ENCODE measurements at places on chromosomes 3 and 15. TPM values are rescaled to one million over a fixed set of nuclear protein-coding genes. Genes with fewer than 3 reads are reported as not detected.

DNA sequence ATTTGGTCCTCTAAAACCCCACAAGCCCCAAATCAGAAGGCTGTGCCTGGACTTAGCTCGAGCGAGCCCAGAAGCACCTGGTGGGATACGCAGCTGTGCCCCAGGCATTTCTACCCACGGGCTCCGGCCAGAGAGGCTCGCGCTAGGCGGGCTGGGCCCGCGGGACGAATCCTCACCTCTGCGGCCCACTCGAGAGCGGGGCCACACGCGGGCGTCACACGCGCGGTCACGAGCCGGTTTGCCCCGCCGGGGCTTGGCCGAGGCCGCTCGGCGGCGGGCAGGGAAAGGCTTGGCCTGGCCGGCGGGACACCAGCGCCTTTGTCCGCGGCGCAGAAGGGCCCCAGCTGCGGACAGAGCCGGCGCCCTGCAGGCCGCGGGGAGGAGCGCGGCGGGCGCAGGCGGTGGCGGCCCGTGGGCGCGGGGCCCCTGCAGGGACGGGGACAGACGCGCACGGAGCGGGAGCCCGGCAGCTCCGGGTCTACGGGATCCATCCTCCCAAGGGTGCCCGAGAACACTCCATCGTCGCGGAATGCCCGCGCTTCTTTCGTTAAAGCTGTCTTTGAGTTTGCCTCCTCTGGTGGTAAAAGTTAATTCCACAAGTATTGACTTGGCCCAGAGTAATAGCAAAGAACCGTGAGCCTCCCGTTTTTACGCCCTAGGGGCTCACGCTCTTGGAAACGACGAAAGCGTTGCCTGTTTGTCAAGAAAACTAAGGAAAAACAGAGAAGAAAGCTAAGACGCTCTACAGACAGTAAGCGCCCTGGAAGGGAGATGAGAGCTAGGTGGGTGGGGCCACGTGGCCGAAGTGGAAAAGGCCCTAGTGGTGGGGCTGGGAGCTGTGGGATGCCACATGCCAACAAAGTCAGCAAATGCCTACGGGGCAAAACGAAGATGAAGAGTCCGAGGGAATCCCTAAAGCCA, 26.4 kb downstream of the TYRO3 start:
- no peaks in the 10 kb centered on the region for H3K36me3 ChIP-seq
- peak overlapping the region; percentile 43 for H3K4me3 ChIP-seq
- H3K27ac ChIP-seq, result peak overlapping the region; percentile 50

DNA sequence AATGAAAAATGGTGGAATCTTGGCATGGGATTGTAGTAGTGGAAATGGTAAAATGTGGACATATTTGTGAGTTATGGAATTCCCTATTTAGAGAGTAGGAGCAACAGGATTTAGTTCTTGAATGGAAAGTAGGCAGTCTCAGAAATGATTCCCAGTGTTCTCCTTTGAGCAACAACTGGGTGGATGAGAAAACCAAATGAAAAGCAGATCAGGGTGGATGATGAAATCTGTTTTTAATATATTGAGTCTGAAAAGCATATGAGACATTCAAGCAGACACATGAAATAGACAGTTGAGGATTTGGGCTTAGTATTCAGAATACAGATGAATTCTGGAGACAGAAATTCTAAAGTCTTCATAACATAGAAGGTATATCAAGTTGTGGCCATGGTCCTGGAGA, 451.3 kb downstream of the LPP start:
- DNase-seq, result no peak
- no peaks in the 10 kb centered on the region for H3K4me1 ChIP-seq
- H3K36me3 ChIP-seq, result peaks cover 10% of the 10 kb centered on the region
- no peak overlapping the region for H3K27ac ChIP-seq
- H3K4me3 ChIP-seq, result no peak overlapping the region

- H3K27ac ChIP-seq, result no peak overlapping the region
- H3K4me3 ChIP-seq, result no peak overlapping the region
- no peaks in the 10 kb centered on the region for H3K27me3 ChIP-seq
- H3K4me1 ChIP-seq, result peaks cover 12% of the 10 kb centered on the region
Measured at GRCh38 chr3:122973893-122974615, 53.5 kb downstream of the SEMA5B start.

- no peak overlapping the region for H3K4me3 ChIP-seq
- H3K27ac ChIP-seq, result no peak overlapping the region
- no peaks in the 10 kb centered on the region for H3K4me1 ChIP-seq
Measured at GRCh38 chr15:59549301-59550185, 62.0 kb upstream of the GCNT3 start.

DNA sequence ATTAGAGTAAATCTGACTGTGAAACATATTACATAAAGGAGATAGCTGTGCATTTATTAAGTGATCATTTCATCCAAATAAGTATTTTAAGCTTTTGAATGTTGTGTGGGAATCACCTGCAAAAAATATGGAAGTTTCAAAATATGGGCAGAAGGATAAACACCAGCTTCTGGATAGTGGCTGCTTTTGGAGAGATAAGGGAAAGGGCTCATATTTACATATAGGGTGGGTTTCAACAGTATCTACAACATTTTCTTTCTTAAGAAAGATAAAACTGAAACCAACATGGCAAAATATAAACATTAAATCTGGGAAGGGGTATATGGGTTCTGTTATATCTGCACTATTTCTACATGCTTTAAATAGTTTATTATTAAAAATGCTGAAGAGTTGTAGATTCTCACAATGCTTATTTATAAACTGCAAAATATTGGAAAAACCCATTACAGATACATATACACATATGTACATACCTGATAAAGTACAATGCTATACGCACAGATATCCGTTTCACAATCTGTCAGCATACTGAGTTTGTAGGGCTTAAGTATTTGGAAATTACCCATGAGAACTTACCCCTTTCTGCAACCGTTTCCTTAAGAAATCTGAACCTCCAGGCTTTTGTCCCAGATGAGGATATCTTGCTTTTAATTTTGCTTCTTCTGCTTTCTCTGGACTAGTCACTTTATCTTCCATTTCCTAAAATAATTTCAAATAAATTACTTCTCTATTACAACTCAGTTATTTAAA, 12.1 kb downstream of the ARPP19 start:
- H3K4me1 ChIP-seq, result no peaks in the 10 kb centered on the region
- DNase-seq, result no peak
- no peaks in the 10 kb centered on the region for H3K27me3 ChIP-seq
- H3K27ac ChIP-seq, result no peak overlapping the region
- H3K36me3 ChIP-seq, result no peaks in the 10 kb centered on the region

DNA sequence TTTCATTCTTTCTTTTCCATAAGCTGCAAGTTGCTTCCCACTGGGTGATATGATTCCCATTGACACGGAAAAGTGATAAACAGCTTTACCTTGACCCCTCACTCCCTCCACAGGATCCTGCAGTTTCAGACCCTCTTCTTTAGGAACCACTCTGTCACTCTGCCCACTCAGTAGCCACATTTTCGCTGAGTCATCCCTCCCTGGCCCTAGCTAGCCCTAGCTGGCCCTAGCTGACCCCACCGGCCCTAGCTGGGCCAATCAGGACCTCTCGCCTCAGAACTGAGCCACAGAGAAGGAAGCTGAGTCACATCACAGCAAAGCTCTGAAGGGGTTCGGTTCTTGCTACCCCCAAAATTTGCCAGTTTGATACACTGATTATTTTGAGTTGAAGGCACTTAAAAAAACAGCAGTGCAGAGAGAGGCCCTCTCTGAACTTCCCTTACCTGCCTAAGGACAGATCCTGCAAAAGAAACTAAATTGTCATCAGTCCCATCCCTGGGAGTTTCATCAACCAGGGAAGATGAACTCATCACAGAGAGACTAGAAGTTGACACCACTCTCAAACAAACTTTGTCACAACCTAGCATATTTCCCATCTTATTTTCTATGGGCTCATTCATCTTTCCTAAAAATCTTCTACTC, 233.5 kb upstream of the PROK2 start:
- H3K27me3 ChIP-seq, result no peaks in the 10 kb centered on the region
- H3K36me3 ChIP-seq, result no peaks in the 10 kb centered on the region
- DNase-seq, result no peak
- H3K27ac ChIP-seq, result no peak overlapping the region
- H3K4me3 ChIP-seq, result no peak overlapping the region
- H3K4me1 ChIP-seq, result no peaks in the 10 kb centered on the region

GRCh38 chr3:138817695-138818094, 17.0 kb downstream of the PIK3CB start:
- no peaks in the 10 kb centered on the region for H3K27me3 ChIP-seq
- no peak overlapping the region for H3K4me3 ChIP-seq
- no peak overlapping the region for H3K27ac ChIP-seq
- H3K4me1 ChIP-seq, result no peaks in the 10 kb centered on the region
- no peak for DNase-seq

DNA sequence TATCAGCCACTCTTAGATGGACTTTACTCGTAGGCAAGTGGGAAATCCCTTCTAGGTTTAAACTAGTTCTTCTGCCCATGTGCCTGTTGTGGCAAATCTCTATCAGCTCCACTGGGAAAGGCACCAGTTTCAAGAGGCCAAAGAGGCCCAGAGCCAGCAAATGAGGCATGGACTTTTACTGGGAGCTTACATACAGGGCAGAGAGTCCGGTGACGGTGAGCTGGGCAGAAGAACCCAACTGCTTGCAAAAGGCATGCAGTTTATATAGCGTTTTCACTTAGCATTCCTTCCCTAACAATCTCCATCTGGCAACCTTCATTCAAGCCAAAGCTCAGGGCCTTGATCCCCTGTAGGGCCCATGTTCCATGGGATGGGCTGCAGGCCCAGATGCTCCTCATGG, 93.0 kb upstream of the C3orf80 start:
- H3K36me3 ChIP-seq, result no peaks in the 10 kb centered on the region
- H3K4me3 ChIP-seq, result no peak overlapping the region
- H3K27me3 ChIP-seq, result no peaks in the 10 kb centered on the region
- no peaks in the 10 kb centered on the region for H3K4me1 ChIP-seq
- no peak overlapping the region for H3K27ac ChIP-seq
- no peak for DNase-seq

DNA sequence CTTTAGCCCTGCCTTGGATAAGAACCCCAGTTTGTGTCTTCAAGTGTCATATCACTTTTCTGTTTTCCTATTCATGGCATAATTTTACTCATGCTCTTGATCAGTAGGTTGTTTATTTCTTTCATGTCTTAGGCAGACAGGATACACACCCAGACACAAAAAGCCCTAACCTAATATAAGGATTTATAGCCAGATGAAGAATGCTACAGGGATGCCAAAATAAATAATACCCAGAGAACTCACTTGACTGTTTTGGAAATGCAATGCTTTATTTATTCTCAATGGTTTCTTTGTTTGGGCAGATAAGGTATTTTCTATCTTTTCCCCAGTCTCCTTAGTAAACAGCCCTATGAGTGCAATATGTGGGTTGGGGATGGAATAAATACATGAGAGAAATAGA, 424.0 kb upstream of the PDZRN3 start:
- no peak overlapping the region for H3K4me3 ChIP-seq
- H3K27me3 ChIP-seq, result no peaks in the 10 kb centered on the region
- H3K4me1 ChIP-seq, result no peaks in the 10 kb centered on the region
- no peak overlapping the region for H3K27ac ChIP-seq

GRCh38 chr3:194900854-194901522, 215.3 kb downstream of the FAM43A start:
- no peaks in the 10 kb centered on the region for H3K27me3 ChIP-seq
- no peak overlapping the region for H3K27ac ChIP-seq
- H3K4me3 ChIP-seq, result no peak overlapping the region

Gene NTRK3
- 4.2 TPM for total RNA-seq

Gene ECE2
- 0.57 TPM for total RNA-seq

Gene ZNF80
- not detected for total RNA-seq

Gene C3orf49
- total RNA-seq, result not detected

Data from prostate gland (tissue), 2 donors.